ENCODE measurements at places on chromosomes 3 and 15.

GRCh38 chr3:71628522-71628921 lies 45.0 kb upstream of the FOXP1 start:
- no peak for DNase-seq

GRCh38 chr15:49573421-49573820 lies 47.2 kb downstream of the FAM227B start:
- DNase-seq: no peak

DNA sequence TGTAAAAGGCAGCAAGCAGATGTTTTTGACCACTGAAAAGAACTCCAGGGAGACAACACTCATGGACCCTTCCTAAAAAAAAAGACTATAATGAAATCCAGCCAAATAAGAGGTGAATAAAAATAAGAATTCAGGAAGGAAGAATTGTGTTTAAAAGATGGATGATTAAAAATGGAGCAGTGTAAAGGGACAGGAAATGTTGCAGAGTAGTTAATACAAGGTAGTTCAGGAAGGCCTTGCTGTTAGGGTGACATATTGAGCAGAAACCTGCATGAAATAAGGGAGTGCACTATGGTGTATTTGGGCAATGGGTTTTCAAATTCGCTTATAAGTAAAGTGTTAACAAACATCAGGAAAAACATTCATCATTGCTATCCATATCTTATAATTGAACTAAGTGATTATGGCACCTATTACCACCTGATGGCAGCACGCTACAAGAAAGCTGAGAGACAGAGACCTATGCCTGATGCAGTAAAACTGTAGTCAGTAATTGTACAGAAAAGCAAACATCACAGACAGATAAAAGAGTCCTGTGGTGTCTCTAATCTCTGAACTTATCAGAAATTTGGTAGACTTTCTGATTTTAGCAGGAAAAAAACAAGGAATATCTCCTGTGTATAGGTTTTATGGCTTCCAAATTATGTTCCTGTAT lies 5.8 kb upstream of the DBR1 start:
- DNase-seq: no peak

DNA sequence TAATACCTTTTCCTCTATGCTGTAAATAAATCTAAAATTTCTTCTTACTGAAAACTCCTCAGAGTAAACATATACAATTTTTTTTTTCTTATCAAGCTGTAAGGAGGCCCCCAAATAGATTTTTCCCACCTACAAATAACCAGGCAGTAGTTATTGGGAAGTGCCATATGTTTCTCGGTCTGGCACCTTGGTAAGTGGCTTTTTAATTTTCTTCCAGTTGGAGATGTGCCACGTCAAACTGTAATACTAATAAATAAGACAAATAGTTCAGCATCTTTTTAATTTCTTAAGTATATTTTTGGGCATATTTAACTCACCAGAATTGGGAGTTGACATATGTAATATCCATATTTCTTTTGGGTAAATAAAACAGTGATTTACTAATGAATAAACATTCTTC lies 346.3 kb downstream of the DIPK2A start:
- no peak for DNase-seq

GRCh38 chr15:98802187-98802586 lies 153.8 kb downstream of the IGF1R start:
- no peak for DNase-seq

GRCh38 chr3:185215873-185216606 lies 37.8 kb downstream of the EHHADH start:
- DNase-seq: no peak

GRCh38 chr3:79418855-79419621 lies 348.8 kb downstream of the ROBO1 start:
- no peak for DNase-seq

- no peak for DNase-seq
These were observed 38.5 kb upstream of the RASGRP1 start for GRCh38 chr15:38602910-38603670.

- peak; percentile 38 for DNase-seq
These were observed 37.6 kb downstream of the MTMR10 start for GRCh38 chr15:30953731-30954378.

Data from activated T-cell treated with anti-CD3 and anti-CD28 coated beads, Interleukin-2, amount 50 U/mL, for 48 hours (primary cell).